ENCODE measurements at places on chromosomes 4 and X.

- no peak for DNase-seq
Measured at GRCh38 chr4:41044165-41044564, 170.2 kb downstream of the APBB2 start.

GRCh38 chr4:33369446-33369845, 2649.3 kb downstream of the PCDH7 start:
- no peak for DNase-seq

GRCh38 chr4:134126955-134127354, 74.6 kb downstream of the PABPC4L start:
- DNase-seq = no peak

- no peak for DNase-seq
Measured at GRCh38 chrX:133569217-133569616, 153.9 kb upstream of the GPC4 start.

DNA sequence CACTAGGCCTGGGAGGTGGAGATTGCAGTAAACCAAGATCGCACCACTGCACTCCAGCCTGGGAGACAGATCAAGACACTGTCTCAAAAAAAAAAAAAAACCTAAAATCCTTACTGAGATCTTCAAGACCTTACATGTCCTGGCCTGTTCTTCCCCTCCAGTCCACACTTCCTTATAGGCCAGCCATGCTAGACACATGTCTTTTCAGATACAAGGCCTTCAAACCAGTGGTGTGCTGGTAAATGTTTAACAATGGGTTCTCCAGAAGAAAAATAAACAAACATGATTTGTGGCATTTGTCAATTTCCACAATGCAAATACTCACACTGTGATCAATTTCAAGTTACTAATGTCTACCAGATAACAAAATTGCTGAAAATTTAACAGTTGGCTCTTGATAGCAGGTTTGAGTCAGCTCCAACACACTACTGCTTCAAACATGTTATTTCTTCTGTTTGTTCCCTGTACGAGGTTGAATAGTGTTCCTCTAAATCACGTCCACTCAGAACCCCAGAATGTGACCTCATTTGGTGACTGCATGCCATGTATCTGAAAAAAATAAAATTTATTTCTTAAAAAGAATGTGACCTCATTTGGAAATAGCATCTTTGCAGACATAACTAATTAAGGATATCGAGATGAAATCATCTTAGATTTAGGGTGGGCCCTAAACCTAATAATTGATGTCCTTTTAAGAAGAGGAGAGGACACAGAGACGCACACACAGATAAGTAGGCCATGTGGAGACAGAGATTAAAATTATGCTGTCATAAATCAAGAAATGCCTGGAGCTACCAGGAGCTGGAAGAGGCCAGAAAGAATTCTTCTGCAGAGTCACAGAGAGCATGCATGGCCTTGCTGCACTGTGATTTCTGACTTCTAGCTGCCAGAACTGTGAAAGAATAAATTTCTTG, 144.4 kb downstream of the ZNF674 start:
- no peak for DNase-seq

- no peak for DNase-seq
Measured at GRCh38 chr4:76720121-76720520, 177.8 kb downstream of the SOWAHB start.

GRCh38 chr4:170589597-170590191, 499.9 kb upstream of the AADAT start:
- no peak for DNase-seq

GRCh38 chrX:123968383-123969050, 7.0 kb downstream of the STAG2 start:
- no peak for DNase-seq

GRCh38 chr4:132063829-132064228, 1085.3 kb upstream of the PCDH10 start:
- no peak for DNase-seq

DNA sequence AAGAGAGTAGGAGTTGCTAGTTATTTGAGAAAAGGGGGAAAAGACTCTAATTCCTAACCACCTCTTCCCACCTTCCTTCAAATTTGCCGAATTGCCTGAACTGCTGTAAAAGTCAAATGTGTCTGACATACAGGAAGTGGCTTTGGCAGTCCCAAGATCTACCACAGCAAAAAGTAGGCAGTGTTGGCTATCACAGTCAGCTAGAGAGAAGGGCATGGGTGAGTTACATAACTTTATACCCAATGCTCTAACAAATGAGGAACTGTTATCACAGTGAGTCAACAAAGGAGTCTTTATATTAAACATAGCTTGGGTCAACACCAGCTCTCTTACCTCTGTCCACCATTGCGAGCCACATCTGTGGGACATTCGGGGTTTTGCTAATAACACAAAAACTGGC, 2.4 kb upstream of the MBNL3 start:
- DNase-seq = no peak

DNA sequence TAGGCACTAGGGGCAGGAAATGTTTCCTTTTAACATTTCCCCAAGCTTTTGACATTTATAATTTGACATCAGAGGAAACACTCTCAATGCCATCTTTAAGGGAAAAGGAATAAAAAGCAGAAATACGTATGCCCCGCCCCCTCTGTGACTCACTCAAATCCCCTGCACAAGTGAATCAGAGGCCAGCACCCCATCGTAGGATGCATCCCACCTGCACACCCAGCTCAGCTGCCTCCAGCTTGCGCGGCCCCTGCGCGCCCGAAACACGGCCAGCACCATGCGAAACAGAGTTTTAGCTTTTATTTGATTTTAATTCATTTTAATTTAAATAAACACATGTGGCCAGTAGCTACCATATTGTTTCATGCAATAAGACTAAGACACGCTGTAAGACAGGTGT, 29.5 kb downstream of the ABLIM2 start:
- no peak for DNase-seq

- no peak for DNase-seq
Measured at GRCh38 chr4:100582146-100582545, 64.3 kb upstream of the EMCN start.

- no peak for DNase-seq
Measured at GRCh38 chr4:123114915-123115756, 192.7 kb upstream of the NUDT6 start.

DNA sequence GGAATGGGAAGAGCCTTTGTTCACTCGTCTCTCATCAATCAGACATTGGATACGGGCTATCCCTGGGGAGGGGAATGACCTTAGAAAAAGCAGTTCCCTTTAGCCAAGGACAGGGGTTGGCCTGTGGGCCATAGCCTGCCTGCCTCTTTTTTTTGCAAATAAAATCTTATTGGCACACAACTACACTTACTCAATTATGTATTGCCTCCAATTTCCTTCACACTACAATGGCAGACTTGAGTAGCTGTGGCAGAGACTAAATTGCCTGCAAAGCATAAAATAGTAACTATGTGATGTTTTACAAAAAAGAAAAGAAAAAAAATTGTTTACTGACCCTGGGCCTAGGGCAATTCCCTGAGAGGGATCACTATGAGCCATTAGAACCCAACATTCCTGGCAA, 23.4 kb downstream of the PPP1R2C start:
- DNase-seq = no peak

DNA sequence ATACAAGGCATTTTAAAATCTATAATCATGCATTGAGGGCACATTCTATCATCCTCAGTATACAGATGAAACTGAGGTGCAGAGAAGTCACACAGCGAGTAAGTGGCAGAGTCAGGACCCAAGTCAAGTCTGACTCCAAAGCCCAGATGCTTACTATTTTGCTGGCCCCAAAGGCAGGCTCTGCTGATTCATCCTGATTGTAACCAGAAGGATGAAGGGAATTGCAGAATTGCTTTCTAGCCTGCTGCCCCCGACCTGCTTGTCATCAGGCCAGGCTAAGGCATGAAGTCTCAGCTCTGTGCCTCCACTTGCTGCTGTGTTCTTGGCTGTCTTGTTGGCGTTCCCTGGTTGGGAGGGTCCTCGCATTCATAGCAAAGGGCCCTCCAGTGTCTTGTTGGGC, 62.7 kb downstream of the SLC9A6 start:
- DNase-seq = no peak

DNA sequence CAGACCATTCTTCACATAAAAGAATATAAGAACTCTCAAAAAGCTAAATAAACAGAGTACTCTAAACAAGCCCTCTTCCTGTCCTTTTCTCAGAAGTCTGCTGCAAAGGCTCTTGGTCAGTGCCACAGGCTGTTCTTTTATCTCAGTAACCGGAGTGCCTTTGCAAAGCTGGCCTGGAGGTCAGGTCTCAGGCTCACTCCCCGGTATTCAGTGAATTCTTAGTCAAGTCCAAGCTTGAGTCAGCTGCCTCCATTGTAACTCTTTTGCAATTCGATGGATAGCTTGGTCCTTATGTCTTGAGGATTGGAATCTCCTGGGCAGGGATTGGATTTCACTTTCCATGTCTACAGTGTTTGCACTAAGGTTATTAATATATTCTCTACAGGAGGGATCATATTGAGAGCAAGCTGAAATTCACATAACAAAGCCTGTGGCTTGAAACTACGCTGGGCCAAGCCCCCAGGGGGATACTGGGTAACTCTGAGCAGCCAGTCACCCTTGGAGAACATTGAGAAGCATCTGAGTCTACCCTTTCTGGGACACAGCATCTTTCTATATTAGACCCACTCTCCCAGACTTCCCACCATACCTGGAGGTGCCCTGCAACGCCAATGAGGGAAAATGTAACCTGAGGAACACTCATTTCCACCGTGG, 10.0 kb upstream of the HS6ST2 start:
- DNase-seq = no peak

DNA sequence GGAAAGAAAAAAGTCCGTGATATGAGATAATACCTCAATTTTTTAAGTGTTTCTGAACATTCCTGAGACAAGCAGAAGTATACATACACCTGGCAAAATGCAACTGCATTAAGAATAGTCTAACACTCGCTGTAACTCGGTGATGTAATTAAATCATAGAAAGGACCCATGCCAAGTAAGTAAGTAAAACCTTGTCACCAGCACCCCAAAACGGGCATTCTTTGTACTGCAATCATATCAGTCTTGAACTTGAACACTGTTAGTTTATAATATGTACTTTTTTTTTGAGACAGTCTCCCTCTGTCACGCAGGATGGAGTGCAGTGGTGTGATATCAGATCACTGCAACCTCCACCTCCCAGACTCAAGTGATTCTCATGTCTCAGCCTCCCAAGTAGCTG, 47.4 kb downstream of the SMIM14 start:
- DNase-seq = no peak

Measured in occipital lobe (tissue), 3 donors.